ENCODE measurements at places on chromosomes 2 and 18.

DNA sequence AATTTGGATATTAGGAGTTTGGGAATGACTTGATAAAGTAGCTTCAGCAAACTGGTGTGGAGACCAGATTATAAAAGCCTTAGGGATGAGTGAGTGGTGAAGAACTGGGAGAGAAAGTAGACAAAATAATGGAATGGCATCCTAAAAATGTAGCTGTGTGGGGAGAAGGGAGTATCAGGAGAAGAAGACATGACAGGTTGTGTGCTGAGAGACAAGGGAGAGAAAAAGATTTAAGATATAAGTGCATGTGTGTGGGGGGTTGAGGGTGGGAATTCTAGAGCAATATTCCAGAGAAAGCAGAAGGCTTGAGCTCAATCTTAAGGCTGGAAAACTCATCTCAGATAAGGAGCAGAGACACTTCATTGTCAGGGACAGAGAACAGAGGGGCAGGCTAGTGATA, 159.5 kb downstream of the HNMT start:
- DNase-seq: no peak

DNA sequence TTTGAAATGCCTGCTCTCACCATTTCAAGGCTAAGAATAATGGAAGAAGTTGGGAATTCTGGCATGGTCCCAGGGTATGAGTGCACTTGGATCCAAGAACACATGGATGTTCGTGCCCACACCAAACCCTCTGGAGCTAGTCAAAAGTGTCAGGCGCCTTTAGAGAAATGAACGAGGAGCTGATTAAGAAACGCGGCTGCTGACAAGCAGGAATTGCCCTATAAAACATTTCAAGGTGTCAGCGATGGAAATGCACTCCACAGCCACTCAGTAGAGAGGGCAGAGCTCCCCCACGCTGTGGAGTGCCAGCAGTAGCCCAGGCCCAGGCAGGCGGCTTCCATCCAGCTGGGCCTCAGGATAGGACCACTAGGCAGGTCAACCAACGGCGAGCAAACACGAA, 213.7 kb downstream of the TTC32 start:
- no peak for DNase-seq

GRCh38 chr18:74679006-74679678, 81.5 kb downstream of the ZNF407 start:
- no peak for DNase-seq

DNA sequence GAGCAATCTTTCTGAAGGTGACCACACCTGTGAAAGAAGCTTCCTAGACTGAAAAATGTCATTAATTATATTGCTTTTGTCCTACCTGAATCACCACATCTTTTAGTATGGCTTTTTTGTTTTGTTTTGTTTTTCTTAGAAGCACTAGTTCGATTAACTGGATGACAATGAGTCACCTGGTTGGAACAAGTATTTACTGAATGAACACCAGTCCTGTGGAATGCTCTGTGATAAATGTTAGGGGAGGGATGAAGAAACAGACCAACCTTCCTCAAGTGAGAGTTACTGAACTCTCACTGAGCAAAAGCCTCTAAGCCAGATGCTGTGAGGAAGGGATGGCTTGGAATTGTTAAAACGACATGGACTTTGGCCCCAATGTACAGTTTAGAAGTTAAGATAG, 26.8 kb upstream of the DCC start:
- no peak for DNase-seq

DNA sequence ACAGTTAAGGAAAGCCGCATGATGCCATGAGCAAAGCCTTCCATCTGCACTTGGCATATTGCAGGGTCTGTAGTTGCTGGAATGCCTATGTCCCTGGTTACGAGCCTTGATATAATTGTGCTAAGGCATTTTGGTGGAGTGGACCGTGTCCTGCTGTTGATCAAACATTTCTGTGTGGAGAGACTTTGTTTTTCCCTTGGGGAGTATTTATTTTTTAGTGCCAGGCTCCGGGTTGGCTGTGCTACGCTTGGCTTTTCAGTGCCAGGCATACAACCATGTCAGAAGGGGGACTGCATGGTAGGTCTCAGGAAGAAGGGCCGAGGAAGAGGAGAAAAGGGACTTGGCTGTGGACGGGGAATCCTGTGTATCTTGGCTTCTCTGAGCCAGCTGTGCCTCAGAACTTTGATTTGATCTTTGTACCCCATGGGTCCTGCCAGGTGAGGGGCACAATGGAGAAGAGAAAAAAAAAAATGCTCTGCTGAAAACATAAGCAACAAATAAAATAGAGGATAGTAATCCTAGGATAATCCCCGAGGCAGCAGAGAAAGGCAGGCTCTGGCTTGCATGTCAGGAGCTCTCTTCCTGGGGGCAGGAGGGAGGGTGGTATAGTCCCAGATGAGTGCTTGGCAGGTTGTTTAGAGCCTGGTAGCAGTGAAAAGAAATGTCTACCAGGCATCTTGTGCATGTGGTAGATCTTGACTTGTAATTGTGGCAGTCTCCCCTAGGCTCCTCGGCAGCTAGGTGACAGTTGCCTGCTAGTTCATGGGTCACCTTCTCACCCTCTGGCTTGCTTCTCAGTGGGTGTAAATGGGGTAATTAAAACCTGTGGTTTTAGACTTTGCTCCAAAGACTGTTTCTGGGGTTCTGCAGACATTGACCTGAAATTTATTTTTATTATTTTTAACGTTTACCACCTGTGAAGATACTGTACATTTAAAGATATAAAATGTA, 233.0 kb downstream of the NEDD4L start:
- no peak for DNase-seq

- no peak for DNase-seq
Measured at GRCh38 chr2:230796280-230796862, 68.4 kb upstream of the ITM2C start.

DNA sequence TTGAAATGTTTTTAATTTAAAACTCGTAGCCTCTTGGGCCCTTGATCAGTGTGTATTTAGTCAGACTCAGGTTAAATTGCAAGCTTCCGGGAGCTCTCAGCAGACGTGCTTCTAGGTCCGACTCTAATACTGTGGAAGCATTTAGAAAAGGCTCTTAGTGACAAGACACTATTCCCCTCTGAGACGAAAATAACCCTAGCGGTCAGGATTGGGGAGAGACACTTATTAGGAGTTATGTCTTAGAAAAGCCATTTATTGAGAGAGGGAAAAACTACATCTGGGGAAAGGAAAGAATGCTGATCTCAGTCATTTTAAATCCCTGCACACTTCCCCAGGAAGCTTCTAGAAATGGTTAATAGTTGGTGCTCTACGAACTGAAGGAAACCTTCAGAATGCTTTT, 110.5 kb upstream of the NCK2 start:
- no peak for DNase-seq

- no peak for DNase-seq
Measured at GRCh38 chr2:172639823-172640222, 83.9 kb downstream of the PDK1 start.

GRCh38 chr2:219002395-219003266, 9.4 kb upstream of the CRYBA2 start:
- DNase-seq: no peak

DNA sequence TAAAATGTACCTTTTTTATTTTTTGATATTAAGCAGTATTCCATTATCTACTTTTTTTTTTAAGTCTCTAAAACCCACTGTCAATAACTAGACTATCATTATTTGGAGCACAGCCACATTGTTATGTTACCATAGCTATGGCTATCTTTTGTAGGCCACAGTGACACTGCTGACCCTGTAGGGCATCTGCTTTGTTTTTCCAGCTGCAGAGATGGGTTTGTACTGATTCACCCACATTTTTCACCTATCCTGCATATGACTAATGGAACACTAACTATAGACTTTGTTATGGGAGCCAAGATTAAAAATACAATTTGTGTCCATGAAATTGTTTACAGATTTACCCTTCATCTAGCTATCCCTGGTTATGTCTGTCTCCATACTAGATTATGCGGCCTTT, 21.6 kb upstream of the OTX1 start:
- no peak for DNase-seq

GRCh38 chr18:371609-371982, 103.7 kb upstream of the THOC1 start:
- DNase-seq: no peak

DNA sequence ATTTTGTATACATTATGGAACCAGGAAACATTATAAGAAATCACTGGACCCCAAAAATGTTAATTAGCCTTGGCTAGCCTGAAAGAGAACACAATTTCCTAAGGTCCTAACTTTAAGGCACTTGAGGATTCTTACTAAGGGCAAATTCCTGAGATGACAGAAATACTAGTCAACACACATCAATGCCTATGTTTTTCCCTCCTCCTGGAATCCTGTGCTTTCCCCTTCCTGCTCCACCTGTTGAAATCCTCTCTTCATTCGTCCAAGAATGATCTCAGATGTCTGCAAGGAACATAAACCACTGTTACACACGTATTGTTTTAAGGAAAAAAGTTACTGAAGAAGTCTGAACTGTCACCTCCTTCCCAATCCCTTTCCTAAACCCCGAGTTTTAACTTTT, 21.2 kb upstream of the DARS1 start:
- DNase-seq: no peak

- no peak for DNase-seq
Measured at GRCh38 chr2:236215761-236216333, 47.7 kb upstream of the GBX2 start.

DNA sequence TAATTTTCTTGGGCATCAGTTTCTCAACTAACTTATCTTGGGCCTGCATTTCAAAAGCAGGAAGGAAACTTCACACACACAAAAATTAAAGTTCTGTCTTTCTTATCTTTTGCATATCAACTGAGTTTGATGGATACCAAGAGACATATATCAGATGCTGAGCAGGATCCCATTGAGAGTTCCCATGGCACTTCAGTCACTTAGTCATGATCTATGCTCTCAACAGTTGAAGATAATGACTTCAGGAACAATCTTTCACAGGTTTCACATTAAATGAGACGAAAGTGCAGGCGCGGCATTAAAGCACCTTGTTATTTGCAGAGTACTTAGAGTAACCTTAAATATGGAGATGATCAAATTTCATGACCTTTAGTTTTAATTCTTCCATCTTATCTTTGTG, 2139.8 kb upstream of the CELF4 start:
- DNase-seq: no peak

DNA sequence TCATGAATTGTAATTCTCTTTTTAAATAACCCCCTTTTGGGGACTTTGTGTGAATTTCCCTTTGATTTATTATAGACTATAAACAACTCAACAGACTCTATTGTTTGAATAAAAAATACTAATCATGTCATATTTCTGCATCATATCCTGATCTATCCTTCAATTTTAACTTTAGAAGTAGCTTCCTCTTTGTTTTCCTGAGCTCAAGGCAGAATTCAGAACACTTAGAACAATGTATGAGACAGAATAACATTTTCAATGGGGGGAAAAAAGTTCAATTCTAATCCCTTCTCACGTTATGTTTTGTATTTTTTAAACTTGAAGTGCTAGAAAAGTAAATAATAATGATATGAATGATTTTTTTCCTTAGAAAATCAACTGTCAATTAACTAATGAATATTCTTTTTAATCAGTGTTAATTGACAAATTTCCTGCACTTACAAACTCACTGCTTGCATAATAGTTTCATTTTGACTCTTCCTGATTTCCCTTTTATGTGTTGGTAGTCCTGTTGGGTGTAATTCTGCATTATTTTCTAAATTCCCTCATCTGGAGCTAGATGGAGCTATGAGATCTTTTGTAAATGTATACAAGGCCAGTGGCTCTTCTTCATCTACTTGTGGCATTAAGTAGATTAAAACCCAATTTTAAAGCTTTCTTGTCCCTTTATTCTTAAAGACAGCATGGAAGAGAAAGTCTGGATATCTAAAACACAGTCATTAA, 326.1 kb downstream of the PARD3B start:
- DNase-seq: no peak

DNA sequence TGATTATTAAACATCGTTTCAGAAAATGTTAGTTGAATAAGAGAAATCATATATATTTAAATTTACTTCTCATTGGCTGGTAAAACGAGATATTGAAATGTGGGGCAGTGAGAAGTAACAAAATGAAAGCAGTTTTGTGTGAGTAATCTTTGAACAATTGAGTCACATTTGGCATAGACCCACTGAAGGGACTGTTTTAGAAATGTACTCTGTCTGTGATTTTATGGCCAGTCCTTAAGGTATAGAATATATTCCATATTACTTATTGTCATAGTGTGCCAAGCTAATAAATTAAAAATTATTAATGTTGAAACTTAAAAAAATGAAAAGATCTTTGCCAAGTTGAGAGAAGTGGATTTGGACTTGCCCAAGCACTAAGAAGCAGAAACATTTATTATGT, 222.4 kb upstream of the COL3A1 start:
- DNase-seq: no peak

DNA sequence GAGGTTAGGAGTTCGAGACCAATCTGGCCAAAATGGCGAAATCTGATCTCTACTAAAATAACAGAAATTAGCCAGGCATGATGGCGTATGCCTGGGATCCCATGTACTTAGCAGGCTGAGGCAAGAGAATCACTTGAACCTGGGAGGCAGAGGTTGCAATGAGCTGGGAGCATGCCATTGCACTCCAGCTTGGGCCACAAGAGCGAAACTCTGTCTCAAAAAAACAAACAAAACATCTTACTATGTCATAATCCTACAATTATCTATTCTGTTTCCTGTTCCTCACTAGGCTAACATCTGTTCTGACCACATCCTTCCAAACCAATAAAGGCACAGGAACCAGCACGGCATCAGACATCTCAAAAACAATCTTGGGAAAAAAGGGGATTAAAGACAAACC, 361.8 kb upstream of the UBE2E3 start:
- DNase-seq: no peak

DNA sequence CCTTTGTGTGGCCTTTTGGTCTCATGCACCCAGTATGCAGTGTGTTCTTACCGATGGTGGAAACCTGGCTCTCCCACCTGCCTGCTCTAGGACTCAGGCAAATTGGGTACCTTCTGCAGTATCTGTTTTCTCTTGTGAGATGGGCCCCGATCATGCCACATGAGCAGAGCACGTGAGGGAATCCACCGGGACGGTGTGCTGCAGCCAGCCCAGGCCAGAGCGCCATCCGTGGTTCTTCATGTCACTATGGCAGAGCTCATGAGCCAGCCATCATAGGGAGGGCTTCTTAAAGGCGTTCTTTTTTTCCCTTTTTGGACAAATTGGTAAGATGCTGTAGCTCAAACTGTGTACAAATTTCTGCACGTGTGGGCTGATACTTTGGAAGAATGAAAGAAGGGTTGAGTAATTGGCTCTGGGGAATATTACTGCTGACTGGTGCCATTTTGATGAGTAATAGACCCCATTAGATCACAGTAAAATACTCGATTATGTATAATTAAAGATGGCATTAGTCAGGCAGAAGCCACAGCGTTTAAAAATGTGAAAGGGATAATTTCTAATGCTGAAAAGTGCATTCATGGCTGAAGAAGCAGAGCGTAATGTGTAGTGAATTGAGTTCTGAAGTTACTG, 19.2 kb downstream of the SH3RF3 start:
- DNase-seq: no peak

GRCh38 chr2:67997528-67997900, 65.3 kb downstream of the C1D start:
- DNase-seq: no peak

DNA sequence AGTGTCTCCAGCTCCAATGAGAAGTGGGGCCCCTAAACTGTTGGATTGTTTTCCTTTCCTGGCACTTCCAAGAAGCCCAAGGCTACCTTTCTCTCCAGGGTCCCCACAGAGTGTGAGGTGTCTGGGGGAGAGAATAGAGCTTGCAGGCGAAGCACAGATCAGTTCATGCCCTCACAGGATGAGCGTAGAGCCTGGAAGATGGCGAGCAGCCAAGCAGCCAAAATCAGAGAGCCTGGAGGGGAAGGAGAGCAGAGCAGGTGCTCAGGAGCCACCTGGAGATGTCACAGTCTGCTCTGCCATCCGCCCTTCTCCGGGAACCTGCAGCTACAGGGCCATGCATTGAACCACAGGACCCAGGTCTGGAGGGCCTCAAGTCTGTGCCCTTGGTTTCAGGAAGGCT, 54.7 kb upstream of the TCF7L1 start:
- DNase-seq: no peak

Measured in activated CD8-positive, alpha-beta memory T cell treated with anti-CD3 and anti-CD28 coated beads for 4 hours (primary cell).